ENCODE measurements at places on chromosomes 6 and 20.

DNA sequence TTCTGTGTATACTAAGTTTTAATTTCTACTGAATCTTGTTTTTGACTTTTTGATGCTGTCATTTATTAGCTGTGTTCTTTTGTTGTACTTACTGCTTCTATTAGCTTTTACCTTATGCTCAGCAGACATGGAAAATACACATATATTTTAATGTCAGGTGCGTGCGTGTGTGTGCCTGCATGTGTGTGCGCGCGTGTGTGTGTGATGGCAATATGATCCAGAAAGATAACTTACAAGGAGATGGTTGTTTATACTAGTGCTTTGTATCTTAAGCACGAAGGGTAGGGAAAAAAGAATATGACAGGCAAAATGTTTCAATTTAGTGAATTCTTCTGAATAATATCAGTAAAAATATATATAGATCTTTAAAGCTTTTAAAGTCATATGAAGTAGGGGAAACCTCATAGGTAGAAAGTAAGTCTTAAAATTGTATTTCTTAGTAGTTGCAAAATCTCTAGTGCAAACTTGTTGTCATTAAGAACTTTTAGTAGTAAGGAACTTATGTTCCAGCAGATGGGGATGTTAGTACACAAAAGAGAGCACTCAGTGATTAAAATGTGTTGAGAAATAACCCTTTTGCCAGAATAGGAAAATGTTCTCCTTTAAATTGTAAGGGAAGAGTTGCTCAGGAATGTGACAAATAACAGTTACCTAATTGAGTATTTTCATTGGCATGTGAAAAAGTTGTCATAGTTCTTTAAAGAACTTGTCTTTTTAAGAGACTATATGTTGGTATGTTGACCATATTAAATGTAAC is 13.2 kb downstream of the QKI start:
- H3K4me3 ChIP-seq = no peak overlapping the region
- H3K27me3 ChIP-seq = no peaks in the 10 kb centered on the region
- no peaks in the 10 kb centered on the region for H3K36me3 ChIP-seq
- DNase-seq = no peak
- H3K4me1 ChIP-seq = peaks cover 37% of the 10 kb centered on the region

- no peak overlapping the region for H3K27ac ChIP-seq
- DNase-seq = no peak
- no peaks in the 10 kb centered on the region for H3K4me1 ChIP-seq
- H3K27me3 ChIP-seq = no peaks in the 10 kb centered on the region
- peaks cover 43% of the 10 kb centered on the region for H3K36me3 ChIP-seq
- no peak overlapping the region for H3K4me3 ChIP-seq
Measured at GRCh38 chr20:421685-422250, 13.7 kb downstream of the RBCK1 start.

DNA sequence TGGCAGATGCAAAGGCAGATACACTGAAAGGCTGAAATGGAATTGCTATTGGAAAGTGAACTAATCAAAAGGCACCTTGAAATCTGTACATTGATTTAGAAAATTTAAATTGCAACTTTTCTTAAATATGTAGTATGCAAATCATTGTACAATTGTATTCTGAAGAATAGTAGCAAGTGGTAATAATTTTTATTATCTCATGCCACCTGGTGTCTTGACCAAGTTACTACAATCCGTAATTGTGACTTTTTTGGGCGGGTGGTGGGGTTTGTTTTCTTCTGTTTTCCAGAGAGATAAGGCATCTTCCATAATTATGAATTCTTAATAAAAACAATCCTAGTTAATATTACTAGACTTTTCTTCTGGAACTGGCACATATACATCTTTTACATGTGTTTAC is 12.5 kb upstream of the BCKDHB start:
- no peak overlapping the region for H3K27ac ChIP-seq
- DNase-seq = no peak
- peaks cover 2% of the 10 kb centered on the region for H3K27me3 ChIP-seq

DNA sequence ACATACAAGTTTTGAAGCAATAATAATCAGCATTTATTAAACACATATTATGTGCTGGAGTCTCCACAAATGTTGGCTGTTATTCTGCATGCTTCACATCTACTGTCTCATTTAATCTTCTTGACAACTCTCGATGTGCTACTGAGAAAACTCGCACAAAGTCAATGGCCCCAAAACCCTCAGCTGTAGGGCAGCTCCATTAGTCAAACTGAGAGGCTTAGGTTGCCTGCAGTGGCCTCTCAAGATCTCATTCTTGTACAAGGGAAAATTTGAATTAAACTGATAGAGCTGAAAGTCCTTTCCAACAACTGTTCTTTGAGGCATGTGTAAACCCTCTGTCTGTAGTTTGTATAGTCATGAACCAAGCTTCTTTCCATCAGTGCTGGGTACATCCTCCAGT is 49.8 kb downstream of the MBOAT1 start:
- H3K4me1 ChIP-seq = no peaks in the 10 kb centered on the region
- H3K27me3 ChIP-seq = no peaks in the 10 kb centered on the region
- H3K4me3 ChIP-seq = no peak overlapping the region
- H3K36me3 ChIP-seq = peaks cover 6% of the 10 kb centered on the region
- no peak overlapping the region for H3K27ac ChIP-seq

- H3K27ac ChIP-seq = peak overlapping the region; percentile 96
- H3K4me1 ChIP-seq = peaks cover 61% of the 10 kb centered on the region
- peak overlapping the region; percentile 78 for H3K4me3 ChIP-seq
- H3K36me3 ChIP-seq = peaks cover 10% of the 10 kb centered on the region
- no peaks in the 10 kb centered on the region for H3K27me3 ChIP-seq
- peak; percentile 57 for DNase-seq
Measured at GRCh38 chr6:31821301-31822035, 6.1 kb upstream of the HSPA1B start.

- peak within 1 kb of the TSS; percentile 91 for H3K4me3 ChIP-seq
- no peaks in the 10 kb centered on the region for H3K36me3 ChIP-seq
- H3K27ac ChIP-seq = peak within 1 kb of the TSS; percentile 87
- H3K4me1 ChIP-seq = peaks cover 29% of the 10 kb centered on the region
Measured at GRCh38 chr20:32585011-32585585, at the start of gene NOL4L. Gene NOL4L (minus strand): TSS chr20:32585333. CDS start chr20:32584890, 443 bp downstream.
